Central memory CD4-positive, alpha-beta T cell (primary cell): ENCODE measurements at places on chromosomes 3 and 15.

DNA sequence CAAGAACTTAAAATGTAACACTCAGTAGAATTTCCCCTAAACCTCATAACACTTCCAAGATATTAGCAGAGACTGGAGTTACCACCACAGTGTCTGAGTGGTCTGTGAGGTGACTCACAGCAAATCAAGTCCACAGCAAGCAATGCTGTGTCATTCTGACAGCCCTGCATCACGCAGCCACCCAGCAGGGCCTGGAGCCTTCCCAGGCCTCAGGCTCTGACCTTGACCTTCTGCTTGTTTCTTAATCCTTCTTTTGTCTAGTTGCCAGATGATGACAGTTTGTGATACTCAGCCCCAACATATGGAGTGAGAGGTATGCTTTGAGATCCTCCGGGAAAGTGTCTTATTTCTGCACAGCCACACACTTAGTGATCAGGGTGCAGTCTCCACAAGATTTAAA lies 82.5 kb downstream of the TOP2B start:
- DNase-seq, result no peak

- DNase-seq, result no peak
These were observed 4.8 kb downstream of the VWA5B2 start for GRCh38 chr3:184234224-184234623.

GRCh38 chr3:18716821-18717220 lies 291.7 kb upstream of the SATB1 start:
- no peak for DNase-seq

DNA sequence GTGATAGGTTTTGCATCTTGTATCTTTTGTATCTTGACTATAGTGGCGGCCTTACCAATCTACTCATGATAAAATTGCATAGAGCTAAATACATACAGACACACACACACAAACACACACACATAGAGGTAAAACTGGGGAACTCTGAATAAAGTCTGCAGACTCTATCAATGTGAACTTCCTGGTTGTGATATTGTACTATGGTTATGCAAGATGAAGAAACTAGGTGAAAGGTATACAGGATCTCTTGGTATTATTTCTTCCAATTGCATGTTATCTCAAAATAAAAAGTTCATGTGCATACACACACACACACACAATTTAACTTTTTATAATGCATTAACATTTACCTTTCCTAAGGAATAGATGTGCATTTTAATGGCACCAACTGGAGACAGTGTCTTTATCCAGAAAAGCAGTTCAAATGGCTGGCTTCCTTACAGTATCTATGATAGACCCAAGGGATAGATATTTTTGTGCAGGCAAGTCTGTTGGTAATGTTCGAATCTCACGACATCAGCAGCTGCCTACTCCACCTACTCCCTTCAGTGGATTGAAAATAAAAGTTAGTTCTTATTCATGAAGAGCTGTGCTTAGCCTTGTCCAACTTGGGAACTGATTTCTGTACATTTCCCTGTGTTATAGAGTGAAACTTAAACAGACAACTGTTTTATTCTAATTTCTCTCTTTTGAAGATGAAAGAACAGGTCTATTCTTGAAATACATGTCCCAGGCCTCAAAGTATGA lies 46.9 kb upstream of the SPRED1 start:
- DNase-seq, result no peak

DNA sequence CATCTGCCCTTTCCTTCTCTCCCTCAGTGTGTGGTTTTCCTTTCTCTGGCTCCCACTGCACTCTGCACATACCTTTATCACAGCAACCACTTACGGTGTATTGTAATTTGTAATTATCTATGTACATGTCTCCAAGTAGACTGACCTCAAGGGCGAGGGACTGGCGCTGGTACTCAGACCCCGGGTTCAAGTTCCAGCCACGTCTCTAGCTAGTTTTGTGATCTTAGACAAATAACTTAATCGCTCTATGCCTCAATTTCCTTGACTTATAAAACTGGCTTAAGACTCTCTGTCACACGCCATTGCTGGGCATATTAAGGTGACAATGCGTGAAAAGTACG lies 607 bp upstream of the SENP2 start:
- DNase-seq, result no peak

DNA sequence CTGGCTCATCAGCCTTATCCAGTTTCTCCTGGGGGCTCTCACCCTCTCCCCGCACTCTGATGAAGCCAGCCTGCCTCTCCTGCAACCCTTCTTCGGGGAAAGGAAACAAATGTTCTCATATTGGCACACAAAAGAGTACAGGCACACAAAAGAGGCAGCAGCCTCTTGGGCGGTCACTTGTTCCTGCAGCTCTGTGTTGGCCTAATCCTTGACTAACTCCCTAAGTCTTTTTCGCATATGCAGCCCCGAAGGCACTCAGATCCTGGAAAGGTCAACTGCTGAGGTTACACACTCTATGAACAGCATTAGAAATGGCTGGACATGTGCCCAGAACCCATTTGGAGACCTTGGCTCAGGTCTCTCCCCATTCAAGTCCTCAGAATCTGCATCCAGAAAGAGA lies 7.4 kb upstream of the CAMP start:
- no peak for DNase-seq
